Head of caudate nucleus (tissue), 42 donors: ENCODE measurements at places on chromosomes 11 and 22.

DNA sequence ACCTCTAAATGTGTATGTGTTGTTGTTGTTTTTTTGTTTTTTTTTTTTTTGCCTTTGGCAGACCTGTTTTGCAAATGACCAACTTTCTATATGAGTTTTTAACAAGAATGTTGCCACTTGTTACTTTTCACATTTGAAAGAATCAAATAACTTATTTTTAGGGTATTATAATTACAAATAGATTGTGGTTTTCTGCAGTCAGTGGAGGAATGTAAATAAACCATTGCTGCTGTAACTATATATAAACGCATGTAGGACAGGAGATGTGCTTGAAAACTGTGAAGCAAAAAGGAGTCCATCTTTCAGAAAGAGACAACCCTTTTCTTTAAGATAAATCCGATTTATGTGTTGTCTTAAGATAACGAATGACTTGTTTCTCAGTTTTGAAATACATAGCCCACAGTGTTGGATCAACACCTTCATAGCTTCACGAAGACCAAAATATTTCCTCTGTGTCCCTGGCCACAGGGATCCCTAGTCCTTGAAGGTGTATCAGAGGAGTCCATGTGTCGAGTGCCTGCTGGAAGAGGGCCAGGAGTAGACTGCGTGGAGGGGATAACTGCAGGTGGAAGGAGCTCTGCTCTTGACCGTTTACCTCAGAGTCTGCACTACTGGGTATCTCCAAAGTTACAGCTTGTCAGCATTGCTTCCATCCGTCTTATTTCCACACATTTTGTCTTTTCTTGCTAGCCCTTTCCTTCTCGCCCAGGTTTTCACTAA is 24.7 kb downstream of the TNRC6B start:
- DNase-seq, result no peak

- no peak for DNase-seq
Measured at GRCh38 chr11:47087801-47088200, 88.9 kb downstream of the ARFGAP2 start.

- DNase-seq, result peak; percentile 88
Measured at GRCh38 chr11:9759519-9760192, 95.8 kb downstream of the SWAP70 start.

- no peak for DNase-seq
Measured at GRCh38 chr11:127993788-127994187, 593.6 kb downstream of the ETS1 start.

DNA sequence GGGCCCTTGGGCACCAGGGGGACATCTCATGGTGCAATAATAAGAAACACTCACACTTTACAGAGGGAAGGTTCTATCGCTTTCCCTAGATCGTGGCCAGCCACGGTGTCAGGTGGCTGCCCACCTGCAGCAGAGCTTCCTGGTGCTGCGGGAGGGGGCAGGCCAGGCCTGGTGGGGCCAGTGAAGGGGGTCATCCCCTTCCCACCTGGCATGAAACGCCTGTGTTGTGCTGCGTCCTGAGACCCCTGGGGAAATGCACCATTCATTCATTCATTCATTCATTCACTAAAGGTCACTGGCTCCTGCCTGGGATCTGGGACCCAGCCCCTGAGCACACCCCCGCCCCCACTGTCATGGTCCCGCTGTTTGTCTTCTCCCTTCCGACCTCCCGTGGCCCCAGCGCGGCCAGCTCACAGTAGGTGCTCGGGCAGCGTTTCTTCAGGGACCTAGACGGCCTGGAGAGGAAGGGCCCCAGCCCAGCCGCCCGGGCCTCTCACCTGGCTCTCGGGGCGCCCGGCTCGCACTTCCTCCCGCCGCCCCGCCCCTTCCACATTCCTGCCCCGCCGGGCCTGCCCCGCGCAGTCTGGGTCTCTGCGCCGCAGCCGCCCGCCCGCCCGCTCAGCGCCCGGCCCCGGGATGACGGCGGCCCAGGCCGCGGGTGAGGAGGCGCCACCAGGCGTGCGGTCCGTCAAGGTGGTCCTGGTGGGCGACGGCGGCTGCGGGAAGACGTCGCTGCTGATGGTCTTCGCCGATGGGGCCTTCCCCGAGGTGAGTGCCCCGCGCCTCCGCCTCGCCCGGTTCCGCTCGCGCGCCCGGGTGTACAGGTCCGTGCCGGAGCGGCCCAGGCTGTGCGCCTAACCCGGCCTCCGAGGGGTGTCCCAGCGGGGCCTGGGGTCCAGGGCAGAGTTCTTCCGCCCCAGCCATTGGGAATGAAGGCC is at the start of gene RHOD:
Gene RHOD, plus strand, starts transcription at position 581 of the 938 bp plus-strand sequence. Its CDS starts 56 bp downstream, at position 637.
- no peak for DNase-seq

GRCh38 chr11:10443152-10443551 is 11.9 kb upstream of the AMPD3 start:
- no peak for DNase-seq

- no peak for DNase-seq
Measured at GRCh38 chr11:101448881-101449442, 134.8 kb downstream of the TRPC6 start.

GRCh38 chr11:46338988-46339666 is 8.1 kb upstream of the DGKZ start:
- DNase-seq, result no peak

DNA sequence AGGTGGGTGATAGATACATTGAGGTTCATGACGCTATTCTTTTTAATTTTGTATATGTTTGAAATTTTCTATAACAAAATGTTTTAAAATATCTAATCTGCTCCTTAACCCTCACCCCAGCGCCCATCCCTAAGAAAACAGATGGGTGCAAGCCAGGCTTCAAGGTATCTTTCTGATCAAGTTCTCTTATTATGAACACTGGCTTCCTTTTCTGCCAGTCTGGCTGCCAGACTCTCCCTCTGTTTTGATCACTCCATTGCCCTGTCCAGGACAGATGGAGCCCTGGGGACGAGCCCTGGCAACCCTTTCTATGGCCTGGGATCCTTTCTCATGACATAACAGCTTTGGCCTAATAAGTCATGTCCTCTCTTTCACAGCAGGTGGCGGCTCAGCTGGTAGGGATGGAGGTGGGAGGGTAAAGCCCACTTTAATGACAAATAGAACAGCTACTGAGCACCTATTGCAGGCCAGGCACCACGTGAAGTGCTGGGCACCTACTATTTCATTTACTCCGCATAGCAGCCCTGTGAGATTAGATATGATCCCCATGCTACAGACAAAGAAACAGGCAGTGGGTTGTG is 38.4 kb downstream of the DRD2 start:
- DNase-seq, result no peak

DNA sequence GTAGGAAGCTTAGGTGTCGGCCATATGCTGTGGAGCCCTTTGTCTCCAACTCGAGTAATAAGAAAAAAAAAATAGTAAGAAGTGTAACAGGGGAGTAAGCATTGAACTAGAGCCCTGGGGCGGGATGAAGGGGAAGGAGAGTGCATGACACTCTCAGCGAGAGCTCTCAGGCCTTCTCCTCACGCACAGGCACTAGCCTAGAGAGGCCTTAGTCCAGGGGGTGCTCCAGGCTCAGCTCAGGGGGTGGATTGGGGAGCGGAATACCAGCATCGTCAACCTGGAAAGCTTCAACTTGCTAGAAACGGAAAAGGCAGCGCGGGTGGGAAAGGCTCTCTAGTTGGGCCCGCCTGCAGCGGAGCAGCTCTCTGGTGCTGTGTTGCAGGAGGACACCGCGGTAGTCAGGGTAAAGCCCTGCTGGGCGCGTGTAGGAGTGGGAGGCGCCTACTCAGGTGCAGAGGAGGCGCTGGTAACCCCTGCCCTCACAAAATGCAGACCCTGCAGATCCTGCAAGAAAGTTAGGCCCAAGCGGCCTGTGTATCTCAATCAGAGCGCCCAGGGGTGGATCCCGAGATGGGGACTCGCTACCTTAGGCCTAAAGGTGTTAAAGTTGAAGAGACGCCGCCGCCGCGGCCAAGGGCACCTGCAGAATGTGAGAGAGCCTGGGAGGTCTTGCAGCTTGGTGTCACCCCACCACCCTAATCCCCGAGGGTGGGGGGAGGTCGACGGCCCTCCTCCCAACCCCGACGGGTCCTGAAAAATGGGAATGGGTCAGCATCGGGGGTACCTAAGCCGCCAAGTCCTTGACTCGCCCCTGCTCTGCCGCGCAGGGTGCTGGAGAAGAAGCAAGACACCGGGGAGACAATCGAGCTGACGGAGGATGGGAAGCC is 2.8 kb downstream of the SLC17A6 start:
- DNase-seq, result no peak

DNA sequence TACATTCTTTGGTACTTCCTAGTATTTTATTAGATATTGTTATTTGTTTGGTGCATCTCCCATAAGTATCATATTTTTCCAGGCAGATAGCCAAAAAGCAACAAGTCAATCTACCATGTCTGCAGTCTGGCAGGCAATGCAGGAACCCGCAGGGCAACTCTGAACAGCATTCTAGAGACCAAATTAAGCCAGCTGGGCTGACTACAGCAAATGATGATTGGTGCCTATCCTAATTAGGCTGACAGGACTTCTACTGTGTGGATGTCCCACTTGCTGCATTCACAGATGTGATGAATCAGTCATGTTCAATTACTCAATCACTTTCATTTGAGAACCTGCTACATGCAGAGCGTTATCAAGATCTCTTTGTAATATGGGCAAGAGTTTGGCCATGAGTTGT is 40.3 kb upstream of the AMOTL1 start:
- no peak for DNase-seq

GRCh38 chr11:33585586-33586209 is 114.9 kb downstream of the C11orf91 start:
- no peak for DNase-seq

- peak; percentile 33 for DNase-seq
Measured at GRCh38 chr11:120303004-120303637, 22.0 kb upstream of the TLCD5 start.

DNA sequence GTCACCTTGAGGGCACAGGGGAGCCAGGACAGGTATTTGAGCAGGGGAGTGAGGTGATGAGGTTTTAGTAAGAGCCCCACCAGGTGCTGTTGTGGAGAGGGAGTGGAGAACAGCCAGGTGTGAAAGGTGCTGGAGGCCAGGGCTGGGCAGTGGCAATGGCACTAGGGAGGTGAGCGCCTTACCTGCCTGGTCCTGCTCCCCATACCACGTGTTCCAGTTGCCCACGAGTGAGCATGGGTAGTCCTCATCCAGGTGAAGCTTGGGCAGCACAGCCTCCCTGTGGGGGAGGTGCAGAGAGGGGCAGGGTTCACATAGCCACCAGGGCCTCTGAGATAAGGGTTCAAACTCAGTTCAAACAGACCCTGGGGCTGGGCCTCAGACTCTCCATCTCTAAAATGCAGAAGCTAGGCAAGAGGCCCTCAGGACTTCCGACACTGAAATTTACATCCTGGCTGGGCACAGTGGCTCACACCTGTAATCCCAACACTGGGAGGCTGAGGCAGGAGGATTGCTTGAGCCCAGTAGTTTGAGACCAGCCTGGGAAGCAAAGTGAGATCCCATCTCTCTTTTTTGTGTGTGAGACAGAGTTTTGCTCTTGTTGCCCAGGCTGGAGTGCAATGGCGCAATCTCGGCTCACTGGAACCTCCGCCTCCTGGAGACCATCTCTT is 11.8 kb downstream of the NIPSNAP1 start:
- DNase-seq, result no peak

GRCh38 chr22:47124961-47125360 is 362.5 kb downstream of the TBC1D22A start:
- DNase-seq, result no peak

DNA sequence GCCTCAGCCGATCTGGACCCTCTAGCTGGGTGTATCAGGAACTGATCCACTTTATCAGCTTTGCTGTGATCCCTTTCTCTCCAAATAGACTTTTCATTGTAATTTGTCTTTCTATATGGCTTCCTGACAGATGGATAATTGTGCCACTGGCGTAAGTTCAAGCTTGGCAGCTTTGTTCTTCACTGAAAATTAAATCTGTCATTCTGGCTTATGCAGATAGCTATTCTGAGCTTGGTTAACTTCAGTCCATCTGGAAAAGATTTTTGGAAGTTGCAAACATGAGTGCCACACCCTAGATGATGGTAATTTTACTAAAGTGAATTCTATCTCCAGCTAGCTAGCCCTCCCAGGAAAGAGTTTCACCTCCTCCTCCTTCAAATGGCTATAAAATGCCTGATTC is 8.1 kb downstream of the OR5A2 start:
- no peak for DNase-seq

- DNase-seq, result no peak
Measured at GRCh38 chr11:93659196-93659595, 2.3 kb upstream of the CEP295 start.

- peak; percentile 7 for DNase-seq
Measured at GRCh38 chr11:72226701-72227100, 2.1 kb downstream of the INPPL1 start.

DNA sequence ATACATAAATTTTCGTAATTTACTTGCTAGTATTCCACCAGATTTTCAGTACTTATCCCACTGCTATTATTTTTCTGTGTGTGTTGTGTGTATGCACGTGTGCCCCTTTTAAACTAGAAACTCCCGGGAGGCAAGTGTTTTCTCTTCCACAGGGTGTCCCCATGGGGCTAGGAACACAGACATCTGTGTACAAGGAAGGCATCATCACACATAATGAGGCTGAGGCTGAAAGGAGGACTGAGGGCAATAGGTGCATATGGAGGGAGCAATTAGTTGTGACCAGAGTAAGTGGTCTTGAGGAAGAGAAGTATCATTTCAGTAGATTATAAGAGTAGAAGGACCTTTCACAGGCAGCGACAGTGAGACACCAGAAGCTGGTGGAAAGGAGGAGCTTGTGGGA is 2.1 kb upstream of the DPAGT1 start:
- DNase-seq, result no peak

DNA sequence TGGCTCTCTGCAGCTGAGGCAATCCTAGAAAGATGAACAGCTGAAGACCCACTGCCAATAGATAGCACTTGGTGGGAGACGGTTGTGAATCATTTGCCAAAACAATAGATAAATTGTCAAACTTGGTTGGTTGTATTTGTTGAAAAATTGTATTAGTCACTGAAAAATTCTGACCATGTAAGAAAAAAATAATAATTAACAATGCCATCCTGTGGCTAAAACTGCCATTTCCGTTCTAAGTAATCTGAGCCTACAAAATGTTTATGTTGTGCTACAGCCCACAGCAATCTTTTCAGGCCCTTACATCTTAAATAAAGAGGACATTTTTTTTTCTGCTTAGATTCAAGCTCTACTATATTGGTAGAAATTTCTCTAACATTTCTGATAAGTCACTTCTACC is 103.2 kb upstream of the ANO3 start:
- DNase-seq, result no peak

- no peak for DNase-seq
Measured at GRCh38 chr22:48098921-48099245, 1336.4 kb downstream of the TBC1D22A start.

GRCh38 chr11:74471668-74472429 is 4.5 kb upstream of the KCNE3 start:
- DNase-seq, result no peak

DNA sequence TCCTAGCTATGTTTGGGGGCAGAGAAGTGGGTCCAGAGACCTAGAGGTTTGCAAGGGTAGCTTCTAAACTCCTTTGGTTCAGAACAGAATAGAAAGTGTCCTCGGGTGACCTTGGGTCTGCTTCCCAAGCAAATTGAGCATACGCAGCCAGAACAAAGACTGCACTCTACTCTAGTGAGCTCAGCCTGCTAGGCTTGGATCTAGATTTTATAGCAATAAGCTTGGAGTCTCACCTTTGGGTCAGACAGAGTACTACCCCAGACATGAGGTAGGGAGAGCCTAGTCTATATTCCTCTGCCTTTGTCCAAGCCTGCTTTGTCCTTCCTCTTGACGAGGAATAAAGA is 52.6 kb upstream of the ELF5 start:
- no peak for DNase-seq

- DNase-seq, result no peak
Measured at GRCh38 chr11:131850507-131850906, 480.1 kb downstream of the NTM start.
